Ovary (tissue), 10 donors: ENCODE measurements at places on chromosomes 7 and 10. TPM values are rescaled to one million over a fixed set of nuclear protein-coding genes. Genes with fewer than 3 reads are reported as not detected.

GRCh38 chr10:123149568-123150270, 1.8 kb downstream of the HMX2 start:
- DNase-seq, result no peak

DNA sequence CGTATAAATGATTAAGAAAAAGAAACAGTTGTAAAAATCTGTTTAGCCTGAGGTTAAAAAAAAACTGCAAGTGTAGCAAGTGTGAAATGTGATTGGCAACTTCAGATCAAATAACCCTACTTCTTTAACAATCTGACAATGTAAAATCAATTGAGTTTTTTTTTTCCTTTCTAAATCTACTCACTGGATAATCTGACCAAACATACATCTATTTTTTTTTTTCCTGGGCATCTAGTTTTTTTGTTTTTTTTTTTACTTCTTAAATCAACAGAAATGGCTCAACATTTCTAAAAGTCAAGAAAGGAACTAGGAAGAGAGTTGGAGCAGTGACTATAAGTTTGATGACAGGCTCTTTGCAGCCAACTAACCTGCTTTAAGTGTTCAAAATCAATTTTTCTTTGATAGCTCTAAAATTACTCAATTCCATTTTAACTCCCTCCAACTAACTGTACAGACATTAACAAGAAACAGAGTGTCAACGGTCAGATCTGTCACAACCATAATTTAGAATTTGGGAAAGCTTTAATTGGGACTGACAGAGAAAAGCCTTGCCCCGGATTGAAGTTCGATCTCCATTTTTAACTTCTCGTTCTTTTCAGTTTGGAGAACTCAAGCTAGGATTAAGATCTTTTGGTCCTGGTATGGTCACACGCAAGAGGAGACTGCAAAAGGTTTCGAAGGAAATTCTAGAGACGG, 1.2 kb downstream of the ARL3 start:
- no peak for DNase-seq

DNA sequence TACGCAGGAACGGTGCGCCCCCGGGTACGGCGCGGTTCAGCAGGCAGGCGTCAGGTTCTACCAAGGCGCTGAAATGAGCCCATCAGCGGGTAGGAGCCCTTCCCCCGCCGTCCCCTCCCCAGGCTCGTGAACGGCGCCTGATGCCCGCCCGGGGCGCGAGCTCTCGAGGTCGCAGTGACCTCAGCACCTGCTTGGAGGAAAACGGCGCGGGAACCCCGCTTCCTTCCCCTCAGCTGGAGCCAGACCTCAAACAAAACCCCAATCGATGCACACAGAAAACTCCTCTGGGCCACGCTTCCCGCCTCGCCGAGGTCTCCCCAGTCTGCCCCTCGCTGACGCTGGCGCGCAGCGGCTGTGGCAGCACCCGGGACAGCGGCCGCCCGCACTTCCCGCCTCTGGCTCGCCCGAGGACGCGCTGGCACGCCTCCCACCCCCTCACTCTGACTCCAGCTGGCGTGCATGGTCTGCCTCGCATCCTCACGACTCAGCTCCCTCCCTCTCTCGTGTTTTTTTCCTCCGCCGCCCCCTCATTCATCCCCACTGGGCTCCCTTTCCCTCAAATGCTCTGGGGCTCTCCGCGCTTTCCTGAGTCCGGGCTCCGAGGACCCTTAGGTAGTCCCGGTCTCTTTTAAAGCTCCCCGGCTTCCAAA, 514 bp upstream of the GAD2 start:
- DNase-seq, result no peak

DNA sequence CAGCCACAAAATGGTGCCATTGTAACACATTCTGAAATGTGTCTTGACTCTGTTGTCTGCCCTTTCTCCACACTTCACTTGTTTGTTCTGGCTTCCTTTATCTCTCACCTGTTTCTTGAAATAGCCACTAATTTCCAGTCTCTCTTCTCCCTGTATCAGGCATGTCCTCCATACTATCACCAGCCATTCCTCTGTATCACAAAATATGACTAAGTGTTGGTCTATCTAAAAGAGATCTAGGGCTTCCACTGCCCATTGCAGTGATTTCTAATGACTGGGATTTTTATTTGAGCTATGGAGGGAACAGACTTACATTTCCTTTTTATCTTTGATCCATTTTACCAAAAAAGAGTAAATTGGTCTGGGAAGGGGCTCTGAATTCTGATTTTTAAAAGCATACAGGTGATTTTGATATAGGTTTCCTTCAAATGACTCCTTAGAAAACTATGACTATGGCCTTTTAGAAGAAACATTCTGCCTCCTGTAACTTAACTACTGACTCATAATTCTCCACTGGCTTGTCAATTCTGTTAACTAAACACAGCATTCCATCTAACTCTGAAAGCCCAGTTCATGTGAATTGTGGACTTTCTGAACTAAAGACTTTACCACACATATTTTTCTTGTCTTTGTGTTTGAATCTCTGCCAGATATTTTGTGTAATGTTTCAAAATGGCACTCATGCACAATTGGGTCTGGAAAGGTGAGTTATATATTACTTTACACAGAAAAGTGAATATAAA, 1121.4 kb downstream of the XPNPEP1 start:
- no peak for DNase-seq

- DNase-seq, result no peak
Measured at GRCh38 chr7:131188367-131189339, 139.0 kb upstream of the MKLN1 start.

GRCh38 chr10:35415505-35415904, 79.2 kb downstream of the CCNY start:
- DNase-seq, result no peak

- no peak for DNase-seq
Measured at GRCh38 chr10:122780391-122780790, 65.3 kb downstream of the CUZD1 start.

GRCh38 chr10:61992671-61993668, 91.5 kb downstream of the ARID5B start:
- no peak for DNase-seq

- DNase-seq, result no peak
Measured at GRCh38 chr10:129171812-129172211, 295.2 kb upstream of the MGMT start.

- peak; percentile 36 for DNase-seq
Measured at GRCh38 chr7:140810830-140811556, 113.7 kb downstream of the BRAF start.

GRCh38 chr10:83987216-83987615, 152.1 kb upstream of the GHITM start:
- no peak for DNase-seq

DNA sequence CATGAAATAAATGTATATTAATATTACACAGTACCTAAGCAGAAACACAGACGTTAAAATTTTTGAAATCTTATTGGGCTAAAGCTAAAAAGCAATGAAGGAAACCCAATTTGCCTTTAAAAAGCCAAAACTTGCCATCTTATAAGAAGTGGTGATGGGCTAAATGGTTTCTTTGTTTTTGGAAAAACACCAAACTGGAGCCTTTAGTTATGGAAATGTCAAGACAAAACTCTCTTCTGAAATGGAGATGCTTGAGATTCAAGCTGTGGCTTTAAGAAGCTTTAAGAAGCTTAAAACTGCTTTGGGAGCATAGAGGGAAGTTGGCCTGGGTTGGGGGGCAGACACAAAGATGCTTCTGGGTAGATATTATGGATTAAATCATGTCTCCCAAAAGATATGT, 277.0 kb downstream of the GFRA1 start:
- DNase-seq, result no peak

DNA sequence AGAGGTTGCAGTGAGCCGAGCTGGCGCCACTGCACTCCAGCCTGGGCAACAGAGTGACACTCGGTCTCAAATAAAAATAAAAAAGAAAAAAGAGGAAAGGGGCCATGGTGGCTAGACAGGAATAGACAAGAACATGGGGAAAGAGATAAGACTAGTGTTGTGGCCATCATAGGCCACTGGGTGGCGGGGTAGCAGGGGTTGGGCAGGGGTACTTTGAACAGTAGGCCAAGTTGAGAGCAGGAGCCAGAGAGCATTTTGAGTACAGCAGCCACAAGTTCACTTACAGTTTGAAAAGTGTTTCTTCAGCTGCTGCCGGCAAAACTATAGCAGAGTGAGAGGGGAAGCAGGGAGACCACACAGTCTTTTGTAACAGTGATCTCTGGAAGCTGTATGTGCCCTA, 656.0 kb downstream of the CNTNAP2 start:
- no peak for DNase-seq

DNA sequence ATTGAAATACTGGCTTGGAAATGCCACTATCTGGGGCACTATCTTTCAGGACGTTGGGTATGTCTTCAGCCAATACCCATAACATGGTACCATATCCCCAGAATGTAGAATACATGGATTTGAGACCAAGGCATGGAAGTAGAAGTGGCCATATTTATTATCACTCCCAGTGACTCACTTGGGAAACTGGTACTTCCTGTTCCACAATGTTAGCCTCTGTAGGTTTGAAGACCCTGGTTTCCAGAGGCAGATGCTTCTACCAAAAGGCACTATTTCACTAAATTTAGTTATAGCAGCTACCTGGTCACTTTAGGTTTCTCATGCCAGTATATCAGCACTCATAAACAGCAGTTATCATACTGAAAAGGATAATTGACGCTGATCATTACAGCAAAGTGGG, 184.2 kb downstream of the CCDC71L start:
- no peak for DNase-seq

GRCh38 chr10:58044072-58044471, 223.6 kb downstream of the IPMK start:
- no peak for DNase-seq

GRCh38 chr10:79063071-79063491, 5.7 kb upstream of the ZMIZ1 start:
- DNase-seq, result no peak

DNA sequence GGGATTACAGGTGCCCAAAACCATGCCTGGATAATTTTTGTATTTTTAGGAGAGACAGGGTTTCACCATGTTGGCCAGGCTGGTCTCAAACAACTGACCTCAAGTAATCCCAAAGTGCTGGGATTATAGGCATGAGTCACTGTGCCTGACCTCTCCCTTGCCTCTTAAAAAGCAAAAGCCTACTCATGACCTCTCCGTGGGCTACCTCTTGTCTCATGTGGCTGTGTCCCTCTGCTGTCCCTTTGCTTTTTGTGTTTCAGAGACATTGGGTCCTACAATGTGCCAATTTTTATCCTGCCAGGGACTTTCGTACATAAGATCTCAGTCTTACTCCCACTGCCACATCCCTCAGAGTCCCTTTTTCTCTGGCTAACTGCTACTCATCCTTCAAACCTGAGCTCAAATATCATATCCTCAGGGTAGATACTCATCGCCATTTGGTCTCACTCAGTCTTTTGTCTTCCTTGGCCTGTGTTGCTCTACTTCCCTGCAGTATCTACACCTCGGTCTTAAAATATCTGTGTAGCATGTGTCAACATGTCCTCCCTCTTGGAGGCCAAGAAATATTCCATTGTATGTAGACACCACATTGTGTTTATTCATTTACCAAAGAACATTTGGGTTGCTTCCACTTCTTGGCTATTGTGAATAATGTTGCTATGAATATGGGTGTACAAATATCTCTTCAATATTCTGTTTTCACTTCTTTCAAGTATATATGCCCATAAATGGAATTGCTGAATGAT, 465.0 kb upstream of the KLF6 start:
- no peak for DNase-seq

GRCh38 chr7:107666790-107667189, 6.2 kb downstream of the SLC26A4 start:
- DNase-seq, result no peak

GRCh38 chr10:20616918-20617810, 279.9 kb downstream of the NEBL start:
- no peak for DNase-seq

- DNase-seq, result no peak
Measured at GRCh38 chr10:75859141-75859540, 427.7 kb downstream of the LRMDA start.

- no peak for DNase-seq
Measured at GRCh38 chr7:114973147-114973546, 51.3 kb downstream of the MDFIC start.

- no peak for DNase-seq
Measured at GRCh38 chr7:132115758-132116157, 460.5 kb downstream of the PLXNA4 start.

Gene LGI1
- polyA plus RNA-seq, result 0.04 TPM

Gene OR2A1
- 0.27 TPM for polyA plus RNA-seq

Gene THSD7A
- 3.5 TPM for polyA plus RNA-seq

Gene PNLIPRP3
- not detected for polyA plus RNA-seq

Gene AEBP1
- 283 TPM for polyA plus RNA-seq

Gene FKBP6
- polyA plus RNA-seq, result not detected

Gene ANXA11
- 55.9 TPM for polyA plus RNA-seq

Gene OPN4
- polyA plus RNA-seq, result not detected

Gene COL13A1
- polyA plus RNA-seq, result 1.3 TPM

Gene JCAD
- 10.0 TPM for polyA plus RNA-seq

Gene SPDYE5
- 0.07 TPM for polyA plus RNA-seq

Gene IGFBP1
- polyA plus RNA-seq, result 5.4 TPM

Gene NPC1L1
- polyA plus RNA-seq, result 0.22 TPM

Gene CHST3
- 51.0 TPM for polyA plus RNA-seq
